ENCODE measurements at places on chromosomes 12 and 14.
A peak's percentile ranks its signal among the peaks of the same experiment; 100 is the strongest.

GRCh38 chr14:49314737-49315136 lies 271.4 kb downstream of the RPS29 start:
- no peak for DNase-seq

- DNase-seq: peak; percentile 2
These were observed 144.4 kb downstream of the RIMBP2 start for GRCh38 chr12:130571734-130572133.

GRCh38 chr12:120944645-120945217 lies 33.6 kb upstream of the HNF1A start:
- no peak for DNase-seq

DNA sequence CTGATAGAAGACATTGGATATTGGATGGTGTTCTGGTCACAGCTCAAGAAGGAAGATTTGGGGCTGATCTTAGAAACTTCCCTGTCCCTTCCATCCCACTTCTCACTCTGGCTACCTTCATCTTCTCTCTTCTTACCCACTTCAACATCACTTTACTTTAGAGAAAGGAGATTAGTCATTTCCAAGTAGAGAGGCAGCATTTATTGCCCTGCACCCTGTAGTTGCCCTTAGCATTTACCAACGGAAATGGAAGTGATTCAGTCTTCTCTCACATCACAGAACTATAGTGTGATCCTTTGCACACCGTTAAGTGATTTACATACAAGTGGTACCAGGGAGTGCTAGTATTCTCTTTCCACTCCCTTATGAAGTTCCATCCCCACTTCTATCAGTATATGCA lies 52.4 kb downstream of the PHLDA1 start:
- no peak for DNase-seq

GRCh38 chr14:101494826-101495225 lies 66.5 kb upstream of the DIO3 start:
- no peak for DNase-seq

- DNase-seq: no peak
These were observed 14.2 kb upstream of the HELB start for GRCh38 chr12:66288121-66288520.

GRCh38 chr12:89857652-89858274 lies 149.1 kb upstream of the ATP2B1 start:
- DNase-seq: no peak

Measured in DMS79 treated with DMSO at 0.1 percent for 48 hours (cell line).